Naive thymus-derived CD8-positive, alpha-beta T cell (primary cell): ENCODE measurements at places on chromosomes 2 and 18.

DNA sequence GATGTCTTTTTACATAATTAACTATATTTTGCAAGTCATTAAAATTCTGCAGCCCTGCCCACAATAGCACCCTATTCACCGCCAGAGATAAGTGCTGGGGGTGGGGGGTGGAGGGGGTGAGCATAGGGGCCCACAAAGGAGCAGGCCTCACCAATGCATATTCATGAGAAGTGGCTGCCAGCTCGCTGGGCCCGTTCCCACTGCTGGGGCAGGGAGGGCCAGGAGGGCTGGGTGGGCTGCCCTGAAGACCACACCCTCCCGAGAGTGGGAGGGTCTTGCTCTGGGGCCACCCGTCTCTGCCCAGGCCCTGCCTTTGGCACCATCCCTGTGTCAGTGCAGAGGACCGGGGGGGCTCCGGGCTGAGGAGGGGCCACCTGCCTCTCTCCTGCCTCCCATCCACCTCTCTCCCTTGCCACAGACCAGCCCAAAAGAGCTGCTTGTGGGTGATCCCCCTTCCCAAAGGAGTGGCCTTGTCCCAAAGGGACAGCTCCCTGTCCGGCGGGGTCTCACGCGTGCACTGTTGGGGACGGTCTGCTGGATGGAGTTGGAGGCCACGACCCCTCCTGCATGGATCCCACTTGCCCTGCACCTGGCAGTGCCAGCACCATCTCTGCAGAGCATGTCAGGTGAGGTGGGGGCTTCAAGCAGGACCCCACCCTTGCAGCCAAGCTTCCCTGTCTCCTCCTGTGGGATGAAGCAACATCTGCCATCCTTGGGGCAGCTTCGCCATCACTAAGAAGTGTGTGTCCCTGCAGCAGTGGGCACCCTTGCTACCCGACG is 138.8 kb upstream of the GPC1 start:
- DNase-seq, result no peak

DNA sequence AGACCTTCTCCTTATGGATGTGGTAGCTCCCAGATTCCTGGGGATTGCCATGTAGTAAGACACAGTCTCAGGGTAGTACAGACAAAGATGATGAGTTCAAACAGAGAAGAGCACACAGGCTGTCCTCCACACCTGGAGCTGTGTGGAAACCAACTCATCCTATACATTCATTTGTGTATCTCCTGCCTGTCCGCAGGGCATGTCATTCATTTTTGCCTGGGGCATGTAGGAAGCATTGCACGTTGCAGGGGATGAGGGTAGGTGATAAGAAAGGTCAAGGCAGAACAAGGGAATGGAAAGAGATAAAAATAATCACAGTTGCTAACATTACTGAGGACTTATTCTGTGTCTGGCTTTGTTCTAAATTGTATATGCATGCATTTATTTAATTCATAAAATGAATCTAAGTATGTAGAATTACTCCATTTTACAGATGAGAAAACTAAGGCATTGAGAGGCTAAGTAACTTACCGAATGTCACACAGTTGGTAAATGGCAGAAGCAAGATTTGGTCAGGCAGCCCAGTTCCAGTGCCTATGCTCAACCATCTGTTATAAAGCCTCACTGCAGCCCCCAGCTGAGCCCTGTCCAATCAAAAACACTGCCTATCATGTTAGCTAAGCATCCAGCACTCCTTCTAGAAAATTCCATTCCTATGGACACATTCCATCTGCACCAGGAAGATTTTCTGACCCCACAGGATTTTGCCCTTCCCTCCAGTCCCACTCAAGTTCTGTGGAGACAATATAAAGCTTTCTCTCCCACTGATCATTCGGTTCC is 81.0 kb downstream of the SUMO1 start:
- no peak for DNase-seq

DNA sequence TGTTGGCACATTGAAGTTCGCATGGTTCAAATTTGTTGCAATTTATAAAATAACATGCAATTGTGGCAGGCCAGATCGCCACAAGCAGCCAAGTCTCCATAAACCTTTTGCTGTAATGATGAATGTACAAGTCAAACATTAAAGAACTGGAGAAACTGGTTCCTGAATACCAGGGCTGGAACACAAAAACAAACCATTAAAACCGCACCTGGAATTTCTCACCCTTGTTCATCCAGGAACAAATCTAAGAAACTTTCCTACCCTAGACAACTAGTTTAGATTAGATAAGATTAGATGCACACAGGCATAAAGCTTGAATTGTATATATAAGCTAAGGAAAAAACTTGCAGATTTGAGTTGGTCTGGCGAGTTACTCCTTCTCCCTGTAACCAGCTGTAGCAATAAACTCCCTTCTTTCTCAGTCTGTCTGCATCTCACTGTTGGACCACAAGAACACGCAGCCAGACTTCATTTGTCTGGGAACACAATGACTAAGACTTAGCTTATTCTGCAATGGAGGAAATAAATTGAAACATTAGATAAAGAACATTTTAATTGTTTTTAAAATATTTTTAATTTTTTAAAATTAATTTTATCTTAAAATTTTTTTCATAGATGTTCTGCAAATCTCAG is 1835.5 kb upstream of the LRRTM1 start:
- no peak for DNase-seq

DNA sequence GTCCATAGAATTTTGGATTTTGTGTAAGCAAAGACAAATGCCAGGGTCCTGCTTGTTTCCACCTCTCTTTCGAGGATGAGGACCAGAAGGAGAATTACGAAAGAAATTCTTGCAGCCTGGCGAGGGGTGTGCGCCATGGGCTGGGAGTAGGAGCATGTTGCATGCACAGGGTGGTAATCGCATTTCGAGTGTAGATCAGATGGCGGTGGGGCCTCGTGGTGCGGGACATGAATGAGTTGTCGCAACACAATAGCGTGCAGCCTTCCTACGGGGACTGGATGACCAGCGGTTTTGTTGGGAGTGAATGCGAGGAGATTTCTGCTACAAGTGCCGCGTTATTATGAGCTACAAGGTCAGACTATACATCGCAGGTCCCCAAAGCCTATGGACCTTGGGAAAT is 4.2 kb upstream of the EN1 start:
- no peak for DNase-seq

GRCh38 chr2:150484006-150484405 is 3.5 kb downstream of the RND3 start:
- no peak for DNase-seq
